ENCODE measurements at places on chromosomes 1 and 21.
A peak's percentile ranks its signal among the peaks of the same experiment; 100 is the strongest.

DNA sequence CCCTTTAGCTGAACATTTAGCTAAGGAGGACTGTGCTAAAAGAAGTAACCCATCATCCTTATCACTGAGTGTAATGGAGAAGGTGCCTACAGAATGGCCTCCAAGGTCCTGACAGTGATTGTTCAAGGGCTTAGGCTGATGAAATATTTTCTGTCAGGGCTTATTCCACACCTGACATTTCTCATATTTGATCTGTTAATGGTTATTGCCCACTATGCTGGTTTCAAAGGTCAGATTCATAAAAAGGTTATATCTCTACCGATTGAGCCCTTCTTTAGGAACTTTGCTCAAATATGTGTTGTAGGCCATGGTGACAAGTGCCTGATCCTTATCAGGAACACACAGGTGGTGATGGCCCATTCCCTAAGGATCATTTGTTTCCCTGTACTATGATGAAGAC lies 766.4 kb upstream of the ADGRL2 start:
- no peak for DNase-seq

GRCh38 chr1:210437111-210437510 lies 108.4 kb downstream of the HHAT start:
- no peak for DNase-seq

DNA sequence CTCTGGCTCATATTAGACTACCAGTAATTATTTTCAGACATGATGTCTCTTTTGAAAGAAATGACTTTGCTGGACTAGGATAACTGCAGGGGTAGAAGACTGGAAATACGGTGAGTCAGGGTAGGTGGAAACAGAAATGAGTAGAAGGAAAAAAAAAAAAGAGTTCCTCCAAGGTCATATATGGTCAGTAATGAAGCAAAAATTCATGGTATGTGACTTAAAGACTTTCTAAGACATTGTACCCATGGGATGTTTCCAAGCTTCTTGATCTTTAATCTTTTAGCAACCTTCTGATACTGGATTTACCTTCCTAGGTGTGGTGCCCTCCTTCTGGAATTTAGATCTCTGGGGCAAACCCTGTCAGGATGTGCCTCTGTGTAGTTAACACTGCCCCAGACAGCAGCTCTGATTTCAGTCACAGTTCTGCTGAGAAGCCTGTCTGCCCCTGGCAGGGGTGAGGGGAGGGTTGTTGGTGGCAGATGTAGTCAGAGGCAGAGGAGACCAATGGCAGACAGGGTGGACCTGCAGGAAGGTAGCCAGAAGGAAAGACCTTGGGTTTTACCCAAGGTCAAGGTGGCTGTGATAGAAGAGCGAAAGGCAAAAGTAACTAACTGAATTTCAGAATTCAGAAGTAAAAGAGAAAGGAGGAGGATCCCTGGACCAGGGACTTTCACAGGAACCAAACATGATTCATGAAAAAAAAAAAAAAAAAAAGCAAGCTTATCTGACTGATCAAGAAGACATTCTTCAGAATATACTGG lies 44.1 kb upstream of the BCL10 start:
- DNase-seq, result no peak

DNA sequence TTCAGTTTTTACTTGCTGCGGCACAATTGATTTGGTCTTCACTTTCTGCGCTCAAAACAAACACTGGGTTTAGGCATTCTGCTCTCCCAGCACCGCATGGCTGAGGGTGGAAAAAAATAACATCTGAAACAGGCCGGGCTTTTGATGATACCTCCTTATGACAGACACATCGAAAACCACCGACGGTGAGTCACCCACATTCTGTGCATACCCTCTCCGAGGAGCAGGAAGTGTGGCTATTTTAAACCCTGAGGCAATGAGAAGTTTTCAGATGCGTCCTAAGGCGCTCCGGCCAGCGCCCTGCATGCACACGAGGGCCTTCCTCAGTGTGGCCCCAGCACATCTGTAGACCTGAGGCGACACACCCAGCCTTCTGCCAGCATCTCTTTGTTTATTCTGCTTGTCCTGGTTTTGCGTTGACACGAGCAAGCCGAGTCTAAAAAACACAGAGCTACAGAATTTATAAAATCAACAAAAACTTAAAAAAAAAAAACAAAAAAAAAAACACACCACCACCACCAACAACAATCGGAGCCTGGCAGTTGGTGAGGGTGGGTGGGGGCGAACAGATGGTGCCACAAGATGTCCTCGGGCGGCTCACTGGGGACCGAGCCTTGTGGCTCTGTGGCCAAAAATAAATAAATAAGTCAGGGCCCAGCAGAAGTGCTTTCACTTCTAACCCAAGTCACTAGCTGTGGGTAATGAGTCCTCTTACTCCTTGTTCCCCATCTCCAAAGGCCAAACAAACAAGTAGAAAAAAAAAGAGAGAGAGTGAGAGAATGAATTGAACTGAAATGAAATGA lies 162.6 kb upstream of the IRF2BP2 start:
- DNase-seq, result peak; percentile 89

DNA sequence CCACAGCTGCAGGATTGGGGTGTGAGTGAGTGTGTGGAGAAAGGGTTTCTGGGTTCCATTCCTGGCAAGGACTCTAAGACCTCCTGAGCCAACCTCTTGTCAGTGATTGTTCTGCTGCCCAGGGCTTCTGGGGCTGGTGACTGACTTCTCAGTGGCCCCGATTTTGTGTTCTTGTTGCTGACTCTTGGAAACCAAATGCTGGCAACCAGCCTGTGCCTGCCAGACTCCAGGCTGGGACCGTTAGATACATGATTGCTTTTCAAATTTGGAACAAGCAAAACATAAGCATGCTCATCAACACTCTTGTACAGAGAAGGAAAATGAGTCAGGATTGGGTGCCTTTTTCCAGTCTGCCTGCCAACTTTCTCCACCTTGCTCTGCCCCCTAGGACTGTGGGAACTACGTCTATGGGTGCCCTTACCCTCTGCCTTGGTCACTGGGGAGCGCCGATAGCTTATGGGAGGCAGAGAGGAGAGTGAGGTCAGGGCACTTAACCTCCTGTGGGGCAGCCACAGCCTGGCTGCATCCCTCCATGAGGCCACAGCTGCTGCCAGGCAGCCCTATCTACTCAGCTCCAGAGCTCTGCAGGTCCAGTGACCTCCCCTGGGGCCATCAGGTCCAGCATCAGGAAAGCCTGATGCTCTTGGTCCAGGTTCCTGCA lies 39.3 kb upstream of the EPS8L3 start:
- no peak for DNase-seq

- no peak for DNase-seq
Measured at GRCh38 chr1:3114846-3115245, 45.8 kb downstream of the PRDM16 start.

DNA sequence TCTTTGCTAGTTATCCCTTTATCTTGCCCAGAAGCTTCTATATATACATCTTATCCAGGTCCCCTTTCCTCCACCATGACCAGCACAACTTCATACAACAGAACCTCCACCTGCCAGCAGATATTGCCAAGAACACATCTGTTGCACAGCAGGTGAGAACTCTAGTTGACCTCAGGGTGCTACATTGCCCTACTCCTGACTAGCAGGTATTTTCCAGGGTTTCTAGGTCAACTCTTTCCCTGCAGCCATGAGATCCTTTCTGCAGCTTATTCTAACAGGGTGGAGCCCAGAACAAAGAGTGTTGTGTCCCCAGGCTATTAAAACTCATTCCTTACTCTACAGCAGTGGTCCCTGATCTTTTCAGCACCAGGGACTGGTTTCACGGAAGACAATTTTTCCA lies 319.5 kb downstream of the PRDM2 start:
- DNase-seq, result no peak

DNA sequence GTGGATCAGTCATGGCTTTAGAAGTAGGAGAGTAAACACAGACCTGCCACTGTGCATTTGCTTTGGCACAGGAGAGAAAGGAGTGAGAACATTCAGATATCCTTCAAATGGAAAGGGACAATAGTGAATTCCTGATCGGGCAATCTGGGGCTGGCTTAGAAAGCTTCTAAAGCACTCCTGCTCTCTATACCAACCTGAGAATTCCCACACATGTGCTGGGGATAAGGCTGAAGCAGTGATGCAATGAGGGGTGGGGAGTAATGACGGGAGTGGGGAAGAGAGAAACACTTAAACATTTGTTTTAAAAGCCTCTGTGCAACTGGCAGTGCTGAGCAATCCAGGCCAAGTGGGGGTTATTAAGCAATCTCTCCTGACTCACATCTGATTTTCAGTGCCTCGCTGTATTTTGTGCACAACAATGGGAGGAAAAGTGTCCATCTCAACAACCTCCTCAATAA lies 108.8 kb downstream of the KIAA0319L start:
- DNase-seq, result no peak

- DNase-seq, result no peak
Measured at GRCh38 chr1:103190766-103191165, 82.4 kb upstream of the COL11A1 start.

- no peak for DNase-seq
Measured at GRCh38 chr1:8666389-8667167, 150.9 kb downstream of the RERE start.

GRCh38 chr1:106613068-106613467 lies 443.4 kb upstream of the PRMT6 start:
- no peak for DNase-seq

DNA sequence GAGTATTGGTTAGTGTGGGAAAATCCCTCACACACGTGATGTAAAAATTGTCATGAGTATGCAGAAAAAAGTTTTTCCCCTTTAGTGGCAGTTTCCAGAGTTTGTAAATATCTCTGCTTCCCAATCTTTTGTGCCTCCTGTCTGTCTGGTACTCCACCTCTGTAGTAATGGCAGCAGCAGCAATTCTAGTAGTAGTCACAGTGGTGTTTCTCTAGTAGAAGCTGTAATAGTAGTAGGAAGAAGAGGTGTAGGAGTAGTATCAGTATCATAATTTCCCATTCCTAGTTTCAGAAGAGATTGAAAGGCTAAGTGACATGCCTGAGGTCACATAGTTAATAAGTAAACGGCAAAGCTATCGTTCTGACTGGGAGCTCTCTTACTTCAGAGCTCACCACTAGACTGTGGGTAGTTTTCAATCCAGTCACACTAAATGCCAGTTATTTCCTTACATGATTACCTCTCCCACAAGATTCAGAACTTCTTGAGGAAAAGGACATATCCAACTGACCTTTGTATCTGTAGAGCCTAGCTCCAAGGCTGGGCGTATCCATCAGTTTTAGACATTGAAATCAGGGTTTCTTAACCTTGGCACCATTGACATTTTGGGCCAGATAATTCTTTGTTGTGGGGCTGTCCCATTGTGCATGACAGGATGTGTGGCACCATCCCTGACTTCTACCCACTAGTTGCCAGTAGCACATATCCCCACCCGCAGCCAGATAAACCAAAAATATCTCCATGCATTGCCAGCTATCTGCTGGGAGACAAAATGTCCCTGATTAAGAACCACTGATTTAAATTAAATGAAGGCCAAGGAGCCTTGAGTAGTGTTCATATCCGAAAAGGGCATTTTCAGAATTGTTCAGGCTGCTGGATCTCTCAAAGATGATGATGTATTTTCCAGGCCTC lies 135.9 kb downstream of the FGGY start:
- no peak for DNase-seq

- no peak for DNase-seq
Measured at GRCh38 chr1:151512801-151513625, 1.8 kb downstream of the CGN start.

GRCh38 chr21:32753818-32754585 lies 17.6 kb downstream of the PAXBP1 start:
- no peak for DNase-seq

DNA sequence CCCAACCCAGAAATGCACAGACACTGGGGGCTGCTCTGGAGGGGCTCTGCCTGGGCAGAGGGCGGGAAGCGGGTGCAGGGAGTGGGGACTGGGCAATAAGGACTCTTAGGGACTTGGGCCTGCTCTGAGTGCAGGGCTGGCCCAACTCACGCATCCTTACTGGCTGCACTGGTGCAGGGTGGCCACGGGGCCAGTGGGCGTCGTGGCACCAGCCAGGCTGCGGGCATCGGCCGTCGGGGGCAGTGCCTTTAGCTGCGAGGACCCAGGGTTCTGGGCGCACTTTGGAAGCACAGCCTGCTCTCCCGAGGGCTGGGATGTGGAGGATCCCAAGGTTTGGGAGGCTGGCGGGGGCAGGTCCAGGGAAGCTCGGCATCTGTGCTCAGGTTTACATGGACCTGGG lies 27.1 kb upstream of the TTLL10 start:
- no peak for DNase-seq

DNA sequence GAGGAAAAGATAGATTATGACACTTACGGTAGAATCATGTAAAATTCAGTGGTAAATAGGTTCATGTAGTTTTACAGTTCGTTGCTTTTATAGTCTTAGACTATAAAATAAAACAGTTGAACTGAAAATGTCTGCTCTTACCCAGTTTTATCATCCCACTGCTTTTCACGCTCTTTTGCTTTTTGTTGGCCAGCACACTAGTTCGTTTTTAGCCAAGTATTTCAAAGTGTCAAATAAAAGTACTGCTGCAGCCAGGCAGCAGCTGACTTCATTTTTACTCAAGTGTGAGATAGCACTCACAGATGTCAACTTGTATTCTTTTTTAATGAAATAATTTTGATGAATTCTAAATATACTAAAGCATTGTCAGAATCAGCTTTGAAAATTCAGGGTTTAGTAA lies 18.5 kb upstream of the BTG3 start:
- no peak for DNase-seq

DNA sequence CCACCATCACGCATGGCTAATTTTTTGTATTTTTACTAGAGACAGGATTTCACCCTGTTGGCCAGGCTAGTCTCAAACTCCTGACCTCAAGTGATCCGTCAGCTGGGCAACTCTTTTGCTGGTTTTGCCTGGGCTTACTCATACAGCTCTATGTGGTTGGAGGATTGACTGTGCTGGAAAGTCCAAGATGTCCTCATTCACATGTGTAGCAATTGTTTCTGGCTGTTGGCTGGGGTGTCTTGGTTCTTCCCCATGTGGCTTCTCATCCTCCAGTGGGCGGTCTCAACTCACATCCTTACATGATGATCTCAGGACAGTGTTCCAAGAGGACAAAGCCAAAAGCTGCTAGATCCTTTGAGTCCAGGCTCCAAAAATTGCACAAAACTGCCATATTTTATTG lies 53.3 kb downstream of the TEX35 start:
- DNase-seq, result no peak

DNA sequence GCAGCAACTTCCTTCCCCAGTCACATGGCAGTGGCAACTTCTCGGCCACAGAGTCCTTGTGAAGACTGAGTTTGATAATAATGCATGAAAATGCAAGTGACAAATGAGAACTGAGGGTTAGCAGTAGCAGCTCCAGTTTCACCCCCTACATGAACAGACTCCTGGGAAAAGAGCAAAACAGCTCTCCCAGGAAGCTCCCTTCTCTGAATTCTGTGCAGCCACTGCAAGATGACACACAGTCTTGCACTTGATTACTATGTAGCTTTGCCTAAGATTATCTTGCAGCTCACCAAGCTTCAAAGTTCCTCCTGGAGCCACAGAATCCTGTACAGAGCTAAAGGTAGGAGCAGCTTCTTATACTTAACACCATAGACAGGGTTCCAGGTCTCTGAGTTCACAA lies 4.7 kb downstream of the PGBD5 start:
- DNase-seq, result no peak

- no peak for DNase-seq
Measured at GRCh38 chr1:203328714-203329122, 22.2 kb downstream of the FMOD start.
